AG08395 (cell line): ENCODE measurements at places on chromosomes 12 and 14.
A peak's percentile ranks its signal among the peaks of the same experiment; 100 is the strongest.

DNA sequence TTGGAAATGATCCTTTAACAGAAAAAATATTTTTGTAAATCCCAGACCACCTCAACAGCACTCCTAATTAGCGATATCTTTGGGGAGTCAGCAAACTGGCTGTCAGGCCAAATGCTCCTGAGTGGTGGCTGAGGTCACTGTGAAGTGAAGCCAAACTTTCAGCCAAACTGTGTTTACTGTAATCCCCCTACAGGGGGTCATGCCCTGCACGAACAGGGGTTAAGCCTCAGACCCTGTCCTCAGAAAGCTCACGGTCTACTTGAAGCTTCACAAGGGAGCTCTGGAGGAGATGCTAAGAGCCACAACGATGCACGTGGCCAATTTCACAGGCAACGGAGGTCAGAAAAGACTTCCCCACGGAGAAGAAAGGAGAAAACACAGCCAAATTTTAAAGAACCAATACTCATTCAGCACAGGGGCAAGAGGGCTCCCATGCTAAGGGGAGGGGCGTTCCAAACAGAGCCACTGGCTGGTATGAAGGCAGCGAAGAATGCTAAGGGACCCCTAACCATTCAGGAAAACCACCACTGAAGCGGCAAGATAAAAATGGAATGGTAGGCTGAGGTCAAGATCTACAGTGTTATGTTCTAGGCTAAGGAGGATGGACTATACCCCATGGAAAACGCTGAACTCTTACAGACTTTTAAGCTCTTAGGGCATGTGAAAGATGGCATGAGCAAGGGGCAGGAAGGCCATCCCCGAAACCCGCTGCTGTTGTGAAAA, 105.4 kb downstream of the ITPR2 start:
- no peak for DNase-seq

GRCh38 chr12:97977870-97978405, 515.3 kb downstream of the RMST start:
- no peak for DNase-seq

DNA sequence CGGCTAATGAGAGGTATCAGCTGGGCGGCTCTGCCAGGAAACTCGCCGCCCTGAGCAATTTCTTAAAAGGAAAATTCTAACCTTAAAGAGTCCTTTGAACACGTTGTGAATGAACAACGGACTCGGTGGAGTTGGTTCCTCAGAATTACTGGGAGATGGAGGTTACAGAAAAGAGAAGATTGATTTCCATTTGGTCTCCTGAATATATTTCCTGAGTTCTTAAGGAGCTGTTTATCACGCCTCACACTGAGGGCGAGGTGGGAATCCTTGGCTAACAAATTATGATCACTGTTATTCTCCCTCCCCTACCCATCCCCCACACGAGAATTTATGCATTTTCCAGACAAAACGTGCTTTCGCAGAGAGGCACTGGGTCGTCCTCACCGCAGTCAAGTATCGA, 194.5 kb upstream of the C14orf180 start:
- no peak for DNase-seq

- DNase-seq: no peak
Measured at GRCh38 chr12:45601390-45601789, 128.1 kb upstream of the ARID2 start.

GRCh38 chr12:65817866-65818265, 6.4 kb upstream of the HMGA2 start:
- no peak for DNase-seq

DNA sequence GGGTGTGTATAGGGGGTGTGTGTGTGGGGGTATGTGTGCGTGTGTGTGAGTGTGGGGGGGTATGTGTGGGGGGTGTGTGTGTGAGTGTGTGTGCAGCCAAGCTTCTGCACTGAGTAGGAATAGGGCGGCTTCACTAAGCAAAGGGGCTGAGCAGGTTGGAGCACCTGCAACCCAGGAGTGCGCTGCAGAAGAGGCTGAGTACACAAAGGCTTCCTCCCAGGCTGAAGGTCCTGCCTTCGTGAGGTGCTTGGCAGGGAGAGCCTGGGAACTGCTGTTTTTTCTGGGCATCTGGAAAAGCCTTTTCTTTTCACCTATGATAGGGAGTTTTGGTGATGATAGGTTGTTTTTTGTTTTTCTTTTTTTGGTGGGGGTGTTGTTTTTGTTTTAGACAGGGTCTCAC, 6.0 kb upstream of the NUDT14 start:
- DNase-seq: no peak

DNA sequence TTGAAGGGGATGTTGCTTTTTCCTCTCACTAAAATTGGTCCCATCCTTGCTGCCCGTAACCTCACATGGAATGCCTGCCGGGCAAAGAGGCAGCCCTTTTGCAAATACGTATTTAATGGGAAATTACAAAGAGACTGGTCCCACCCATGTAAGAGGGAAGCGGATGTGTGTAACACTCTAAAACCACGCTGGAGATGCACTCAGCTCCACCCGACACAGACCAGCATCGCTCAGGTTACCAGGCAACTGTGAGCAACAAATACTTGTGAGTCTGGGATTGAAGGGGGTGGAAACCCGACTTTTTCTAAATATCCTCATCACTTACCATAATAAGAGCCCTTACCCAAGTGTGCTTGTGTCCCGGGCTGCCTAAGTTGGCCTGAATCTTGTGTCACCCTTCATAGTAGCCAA, 47.7 kb downstream of the ELK3 start:
- peak; percentile 93 for DNase-seq

DNA sequence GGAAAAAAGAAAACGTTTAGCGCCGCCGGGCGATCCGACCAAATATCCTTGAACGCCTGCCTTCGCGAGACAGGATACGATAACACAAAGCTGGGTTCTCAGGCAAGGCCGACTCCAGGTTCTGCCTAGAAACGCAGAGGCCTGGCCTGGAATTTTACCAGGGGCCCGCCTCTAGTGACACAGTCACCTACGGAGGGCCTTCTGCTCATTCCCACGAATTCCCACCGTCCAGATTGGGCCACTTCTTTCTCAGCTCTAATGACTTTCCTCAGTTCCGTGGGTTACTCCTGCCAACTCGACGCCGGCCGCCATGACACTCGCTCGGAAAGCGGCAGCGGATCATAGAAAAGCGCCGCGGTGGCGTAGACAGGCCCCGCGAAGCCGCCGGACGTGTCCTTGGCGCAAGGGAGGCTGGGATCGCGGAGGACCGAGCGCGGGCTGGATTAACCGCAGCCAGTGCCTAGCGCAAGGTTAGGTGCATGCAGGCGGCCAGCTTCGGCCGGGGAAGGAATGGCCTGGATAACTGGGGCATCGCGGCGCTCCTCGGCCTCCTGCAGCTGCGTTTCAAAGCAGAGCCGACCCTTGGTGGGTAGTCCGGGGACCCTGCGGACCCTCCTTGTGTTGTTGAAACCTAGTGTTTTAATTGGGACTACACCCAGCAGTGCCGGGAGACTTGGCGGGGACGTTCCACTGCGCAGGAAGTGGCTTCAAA, at the start of gene TRIP11:
TRIP11 (minus strand) TSS at position 341 of the 712 bp plus-strand sequence. CDS start 374 bp downstream, outside the sequence.
- peak; percentile 95 for DNase-seq

GRCh38 chr12:16828891-16829290, 222.9 kb upstream of the LMO3 start:
- DNase-seq: no peak

- peak; percentile 55 for DNase-seq
Measured at GRCh38 chr12:72346363-72346944, 74.3 kb downstream of the TRHDE start.

GRCh38 chr12:18323159-18323558, 61.8 kb downstream of the PIK3C2G start:
- peak; percentile 44 for DNase-seq

- no peak for DNase-seq
Measured at GRCh38 chr14:59091404-59091803, 97.1 kb upstream of the DAAM1 start.

DNA sequence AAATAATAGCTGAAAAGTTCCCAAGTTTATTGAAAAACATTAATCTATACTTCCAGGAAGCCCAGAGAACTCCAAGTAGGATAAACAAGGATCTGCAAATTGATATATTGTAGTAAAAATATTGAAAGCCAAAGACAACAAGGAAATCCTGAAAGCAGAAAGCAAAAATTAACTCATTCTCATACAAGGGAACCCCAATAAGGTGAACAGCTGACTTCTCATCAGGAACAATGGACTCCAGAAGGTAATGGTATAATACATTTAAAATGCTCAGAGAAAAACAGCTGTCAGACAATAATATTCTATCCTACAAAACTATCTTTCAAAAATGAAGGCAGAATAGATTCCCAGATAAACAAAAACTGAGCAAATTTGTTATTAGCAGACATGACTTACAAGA, 138.1 kb upstream of the BMP4 start:
- no peak for DNase-seq
